Non-pigmented ciliary epithelial cell (primary cell): ENCODE measurements at places on chromosomes 3 and 15.

- no peak for DNase-seq
Measured at GRCh38 chr3:127454968-127455367, 135.6 kb downstream of the TPRA1 start.

DNA sequence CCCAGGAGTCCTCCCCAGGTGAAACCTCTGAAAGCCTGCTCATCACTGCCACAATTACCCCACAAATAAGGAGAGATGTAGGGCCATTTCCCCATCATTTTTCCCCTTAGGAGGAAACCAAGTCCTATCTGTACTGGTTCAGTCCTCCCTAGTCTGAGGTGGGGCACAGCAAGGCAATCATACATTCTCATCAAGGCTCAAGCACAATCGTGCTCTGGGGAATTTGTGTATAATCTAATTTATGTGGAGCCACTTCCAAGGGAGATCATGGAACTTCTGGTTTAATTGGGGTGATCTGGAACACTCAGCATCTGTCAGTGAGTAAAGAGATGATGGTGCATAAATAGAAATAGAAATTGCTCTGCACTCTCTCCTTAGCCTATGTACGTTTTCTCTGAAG lies 546.9 kb downstream of the IGSF11 start:
- DNase-seq: no peak

DNA sequence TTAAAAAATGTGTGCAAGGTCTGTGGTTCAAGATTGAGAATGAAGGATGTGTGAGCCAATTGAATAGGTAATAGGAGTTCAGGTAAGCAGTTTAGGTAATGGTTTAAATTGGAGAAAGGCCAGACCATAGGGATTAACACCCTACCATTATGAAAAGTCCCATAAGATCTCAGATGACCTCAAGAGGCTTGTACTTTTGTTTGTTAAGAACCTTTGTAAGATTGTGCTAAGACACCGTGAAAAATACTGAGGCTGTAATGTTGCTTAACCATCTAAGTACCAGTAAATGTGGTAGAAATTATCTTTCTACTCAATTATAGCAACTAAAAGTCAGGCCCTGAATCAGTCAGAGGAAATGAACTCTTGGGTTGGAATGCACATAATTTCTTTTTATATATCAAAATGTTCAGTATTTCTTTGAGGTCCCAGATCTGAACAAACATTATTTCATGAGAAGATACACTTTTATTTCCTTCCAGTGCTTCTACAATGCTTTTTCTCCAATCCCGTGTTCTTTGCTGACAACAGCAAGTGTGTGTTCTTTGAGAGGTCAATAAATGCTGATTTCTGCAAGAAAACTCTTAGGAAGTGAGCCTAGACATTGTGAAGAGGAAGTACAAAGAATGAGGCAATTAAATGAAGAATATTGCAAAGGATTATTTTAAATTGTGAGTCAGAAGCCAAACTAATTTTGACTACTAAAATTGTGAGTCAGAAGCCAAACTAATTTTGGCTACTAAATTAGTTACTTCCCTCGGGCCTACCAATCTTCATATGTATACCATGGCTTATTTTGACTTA lies 66.4 kb downstream of the TCF12 start:
- DNase-seq: no peak

DNA sequence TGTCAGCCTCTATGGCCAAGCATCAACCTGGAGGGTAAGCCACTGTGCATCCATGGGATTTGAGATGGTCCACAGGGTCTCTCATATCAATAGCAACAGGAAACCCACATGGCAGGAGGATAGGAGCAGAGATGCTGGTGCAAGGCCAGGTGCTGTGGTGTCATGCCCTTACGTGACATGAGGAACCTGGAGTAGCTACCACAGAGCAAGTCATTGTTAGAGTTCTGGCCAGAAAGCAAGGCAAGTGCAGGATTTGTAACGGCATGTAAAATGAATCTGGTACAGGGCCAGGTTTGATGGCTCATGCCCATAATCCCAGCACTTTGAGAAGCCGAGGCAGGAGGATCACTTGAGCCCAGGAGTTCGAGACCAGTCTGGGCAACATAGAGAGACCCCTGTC lies 14.8 kb upstream of the ZNF774 start:
- no peak for DNase-seq

DNA sequence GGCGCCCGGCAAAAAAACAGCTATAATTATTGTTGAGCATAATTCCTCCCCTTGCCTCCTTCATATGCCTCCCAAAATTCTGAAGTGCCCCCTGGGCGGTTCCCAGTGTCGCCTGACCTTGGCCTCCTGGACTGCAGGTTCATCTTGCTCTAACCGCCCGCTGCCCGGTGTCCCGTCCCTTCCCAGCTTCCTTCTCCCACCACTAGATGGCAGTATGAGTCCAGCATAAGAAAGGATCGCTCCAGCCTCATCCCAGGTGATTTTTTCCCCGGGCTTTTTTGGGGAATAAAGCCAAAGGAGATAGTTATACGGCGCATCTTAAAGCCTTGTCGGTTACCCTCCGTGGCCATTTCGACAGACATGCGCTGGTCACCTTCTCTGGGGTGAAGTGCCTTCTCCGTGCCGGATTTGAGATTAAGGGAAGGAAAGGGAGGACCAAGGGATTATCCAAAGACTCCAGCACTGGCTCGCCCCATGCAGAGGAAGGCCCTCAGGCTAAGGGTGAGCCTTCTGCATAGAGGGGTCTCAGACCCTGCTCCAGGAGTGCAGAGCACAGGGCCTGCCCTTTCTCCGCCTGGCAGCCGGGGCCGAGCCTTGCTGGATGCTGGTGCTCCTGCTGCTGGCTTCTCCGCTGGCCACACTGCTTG lies 45.8 kb upstream of the TRA2B start:
- no peak for DNase-seq

DNA sequence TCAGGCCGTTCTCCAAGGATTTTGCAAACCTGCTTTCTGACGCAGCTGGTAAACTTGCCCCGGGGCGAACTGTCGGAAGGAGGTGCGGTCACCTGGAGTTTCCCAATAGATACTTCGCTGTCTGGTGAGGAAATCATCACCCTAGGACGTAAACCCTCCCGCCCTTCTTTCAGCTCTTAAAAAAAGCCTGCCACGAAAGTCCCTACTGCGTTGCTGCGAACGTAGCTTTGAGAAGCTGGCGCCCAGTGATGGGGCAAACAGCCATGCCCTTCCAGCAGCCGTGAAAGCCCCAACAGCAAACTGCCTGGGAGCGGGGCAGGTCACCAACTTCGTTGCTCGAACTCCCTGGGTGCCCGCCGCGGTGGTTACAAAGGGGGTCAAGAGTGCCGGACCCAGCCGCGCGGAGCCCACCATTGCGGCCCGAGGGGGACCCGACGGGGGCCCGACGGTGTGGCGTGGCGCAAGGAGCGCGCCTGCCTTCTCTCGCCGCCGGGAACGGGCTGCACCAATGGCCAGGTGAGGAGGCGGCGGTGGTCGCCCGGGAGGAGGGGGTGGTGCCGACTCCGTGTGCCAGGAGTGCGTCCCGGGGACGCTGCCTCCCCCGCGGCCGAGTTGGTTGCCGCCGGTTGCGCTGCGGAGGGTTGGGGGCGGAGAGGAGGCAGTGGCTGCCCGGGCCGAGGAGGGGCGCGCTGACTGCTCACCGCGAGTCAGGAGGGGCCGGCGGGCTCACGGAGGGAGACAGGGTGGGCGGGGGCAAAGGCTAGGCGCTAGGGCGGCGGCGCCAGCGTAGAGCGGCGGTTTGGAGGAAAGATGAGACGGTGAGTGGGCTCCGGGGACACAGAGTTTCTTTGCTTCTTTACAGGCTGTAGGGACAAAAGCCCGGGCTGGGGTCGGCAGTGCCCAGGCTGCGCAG lies at the start of gene PHLDB2:
Gene PHLDB2 (plus strand): TSS at position 205 of the 913 bp plus-strand sequence. CDS start 24,813 bp downstream, outside the sequence.
- DNase-seq: no peak

DNA sequence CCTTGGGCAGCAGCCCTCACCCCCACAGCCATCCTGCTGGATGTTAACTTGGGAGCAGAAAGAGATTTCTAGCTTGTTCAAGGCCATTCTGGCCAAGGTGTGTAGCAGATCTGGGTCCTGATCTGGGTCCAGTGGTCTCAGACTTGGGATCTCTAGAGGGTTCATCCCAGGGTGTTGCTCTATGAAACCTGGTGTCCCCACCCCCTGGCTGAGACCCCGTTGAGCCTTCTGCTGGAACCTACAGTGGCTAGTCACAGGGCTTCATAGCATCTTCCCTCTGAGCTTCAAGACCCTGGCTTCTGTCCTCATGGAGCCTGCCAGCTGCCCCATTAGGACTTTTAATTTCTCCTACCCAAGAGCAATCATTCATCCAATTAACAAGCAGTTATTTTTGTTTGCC lies 64.3 kb downstream of the EPHB1 start:
- DNase-seq: no peak

DNA sequence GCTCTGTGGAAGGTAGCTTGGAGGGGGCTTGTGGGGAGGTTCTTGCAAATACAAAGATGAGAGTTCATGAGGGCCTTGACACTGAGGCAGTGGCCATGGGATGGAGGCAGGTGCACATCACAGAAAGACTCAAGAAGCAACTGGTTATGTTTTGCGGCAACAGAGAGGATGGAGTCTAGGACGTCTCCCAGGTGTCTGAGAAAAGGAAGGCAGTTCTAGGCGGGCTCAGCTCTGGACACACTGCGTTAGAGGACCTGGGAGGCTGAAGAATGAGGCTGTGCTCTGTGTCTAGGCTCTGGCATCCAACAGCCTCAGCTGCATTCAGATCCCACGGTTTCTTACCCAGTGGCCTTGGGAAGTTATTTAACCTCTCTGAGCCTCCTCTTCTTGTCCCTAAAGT lies 23.5 kb downstream of the NOX5 start:
- no peak for DNase-seq

GRCh38 chr15:61892140-61892539 lies 168.1 kb downstream of the VPS13C start:
- no peak for DNase-seq

GRCh38 chr3:143731776-143732175 lies 116.5 kb downstream of the SLC9A9 start:
- DNase-seq: no peak

GRCh38 chr3:122662505-122662904 lies 18.1 kb upstream of the PARP14 start:
- no peak for DNase-seq

DNA sequence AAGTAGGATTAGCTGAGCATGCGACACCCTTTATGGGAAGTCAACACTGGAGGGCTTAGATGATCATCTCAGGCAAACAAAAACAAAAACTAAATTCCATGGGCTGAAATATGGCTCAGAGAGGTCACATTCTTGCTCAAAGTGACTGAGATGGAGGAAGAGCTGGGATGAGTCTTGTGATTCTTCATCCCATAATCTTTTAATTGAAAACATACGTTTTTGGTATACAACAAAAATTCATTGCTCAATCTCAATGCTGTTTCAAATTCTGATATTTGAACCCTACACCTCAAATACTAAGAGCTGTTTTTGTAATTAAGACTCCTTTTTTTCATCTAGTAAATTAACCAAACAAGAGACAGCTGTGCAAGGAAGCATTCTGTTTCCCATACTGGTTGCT lies 257.0 kb downstream of the NR1D2 start:
- no peak for DNase-seq

DNA sequence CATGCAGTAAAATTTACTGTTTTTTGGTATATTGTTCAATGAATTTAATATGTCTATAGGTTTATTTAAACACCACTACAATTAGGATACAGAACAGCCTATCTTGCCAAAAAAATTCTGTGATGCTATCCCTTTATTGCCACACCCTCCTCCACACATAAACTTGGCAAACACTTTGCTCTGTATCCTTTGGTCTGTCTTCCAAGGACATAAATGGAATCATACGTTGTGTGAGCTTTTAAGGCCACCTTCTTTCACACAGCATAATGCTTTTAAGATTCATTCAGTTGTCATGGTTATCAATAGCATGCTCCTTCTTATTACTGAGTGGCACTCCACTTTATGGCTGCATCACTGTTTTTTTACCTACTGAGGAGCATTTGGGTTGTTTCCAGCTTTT lies 71.5 kb downstream of the CERS3 start:
- DNase-seq: no peak

DNA sequence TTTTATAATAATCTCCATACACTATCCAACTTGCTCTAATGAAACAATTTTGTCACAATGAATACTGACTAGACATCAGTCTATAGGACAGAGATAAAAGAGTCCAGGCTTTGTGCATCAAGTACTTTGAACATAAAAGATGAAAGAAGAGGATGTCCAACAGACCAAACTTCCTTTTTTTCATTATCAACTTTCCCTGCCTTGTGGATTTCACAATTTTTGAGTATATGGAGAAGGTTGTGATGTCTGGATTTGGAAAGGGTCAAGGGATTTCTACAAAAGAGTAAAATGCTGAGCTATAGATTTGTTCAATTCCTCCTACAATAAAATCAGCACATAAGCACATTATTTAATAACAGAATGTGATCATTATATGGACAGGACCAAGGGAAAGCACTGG lies 25.7 kb downstream of the CD47 start:
- no peak for DNase-seq

- DNase-seq: no peak
Measured at GRCh38 chr15:49606594-49606993, 14.0 kb downstream of the FAM227B start.

DNA sequence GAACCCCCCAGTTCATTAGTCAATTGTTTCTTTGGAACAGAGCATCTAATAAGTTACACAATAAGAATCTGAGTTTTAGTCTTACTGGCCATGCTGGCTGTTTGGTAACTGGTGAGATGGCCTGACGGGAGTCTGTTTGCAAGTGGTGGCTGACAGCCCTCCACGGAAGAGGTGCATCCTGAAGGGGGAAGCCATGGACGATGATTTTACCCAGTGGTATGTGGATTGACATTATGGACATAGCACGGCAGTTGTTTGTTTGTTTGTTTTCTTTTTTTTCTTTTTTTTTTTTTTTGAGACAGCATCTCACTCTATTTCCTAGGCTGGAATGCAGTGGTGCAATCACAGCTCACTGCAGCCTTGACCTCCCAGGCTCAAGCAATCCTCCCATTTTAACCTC lies 156.0 kb downstream of the RPLP1 start:
- DNase-seq: no peak

DNA sequence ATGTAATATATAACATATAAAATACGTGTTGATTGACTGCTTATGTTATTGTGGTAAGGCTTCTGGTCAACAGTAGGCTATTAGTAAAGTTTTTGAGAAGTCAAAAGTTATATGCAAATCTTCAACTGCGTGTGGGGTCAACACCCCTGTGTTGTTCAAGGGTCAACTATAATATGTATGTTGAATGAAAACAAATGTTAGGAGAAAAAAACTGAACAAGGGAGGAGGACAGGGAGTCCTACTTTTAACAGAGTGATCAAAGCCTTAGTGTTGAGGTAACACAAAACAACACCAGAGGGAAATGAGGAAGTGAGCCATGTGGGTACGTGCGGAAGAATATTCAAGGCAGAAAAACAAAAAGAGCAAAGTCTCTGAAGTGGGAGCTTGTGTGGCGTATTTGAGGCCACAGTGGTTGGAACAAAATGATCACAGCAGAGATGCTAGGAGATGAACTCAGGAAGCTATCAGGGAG lies 62.5 kb downstream of the SFMBT1 start:
- DNase-seq: no peak

DNA sequence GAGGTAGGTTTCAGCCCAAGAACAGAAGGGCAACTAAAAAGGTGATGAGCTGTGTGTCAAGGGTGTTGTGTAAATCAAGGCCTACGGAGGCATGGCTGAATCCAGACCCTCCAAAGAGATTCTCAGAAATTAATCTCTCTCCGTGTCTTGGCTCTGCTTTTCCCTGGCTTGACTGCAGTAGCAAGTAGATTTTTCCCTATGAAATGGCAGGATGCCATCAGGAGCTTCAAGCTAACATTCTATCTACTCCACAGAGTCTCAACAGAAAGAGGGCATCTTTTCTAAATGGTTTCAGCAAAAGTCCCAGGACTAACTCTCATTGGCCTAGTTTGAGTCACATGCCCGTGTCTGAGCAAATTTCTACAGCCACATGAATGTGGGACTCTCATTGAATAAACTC lies 58.3 kb downstream of the LSM3 start:
- DNase-seq: no peak

- DNase-seq: no peak
Measured at GRCh38 chr3:174325834-174326700, 533.1 kb upstream of the NAALADL2 start.
